ENCODE measurements at places on chromosomes 5 and 9.

DNA sequence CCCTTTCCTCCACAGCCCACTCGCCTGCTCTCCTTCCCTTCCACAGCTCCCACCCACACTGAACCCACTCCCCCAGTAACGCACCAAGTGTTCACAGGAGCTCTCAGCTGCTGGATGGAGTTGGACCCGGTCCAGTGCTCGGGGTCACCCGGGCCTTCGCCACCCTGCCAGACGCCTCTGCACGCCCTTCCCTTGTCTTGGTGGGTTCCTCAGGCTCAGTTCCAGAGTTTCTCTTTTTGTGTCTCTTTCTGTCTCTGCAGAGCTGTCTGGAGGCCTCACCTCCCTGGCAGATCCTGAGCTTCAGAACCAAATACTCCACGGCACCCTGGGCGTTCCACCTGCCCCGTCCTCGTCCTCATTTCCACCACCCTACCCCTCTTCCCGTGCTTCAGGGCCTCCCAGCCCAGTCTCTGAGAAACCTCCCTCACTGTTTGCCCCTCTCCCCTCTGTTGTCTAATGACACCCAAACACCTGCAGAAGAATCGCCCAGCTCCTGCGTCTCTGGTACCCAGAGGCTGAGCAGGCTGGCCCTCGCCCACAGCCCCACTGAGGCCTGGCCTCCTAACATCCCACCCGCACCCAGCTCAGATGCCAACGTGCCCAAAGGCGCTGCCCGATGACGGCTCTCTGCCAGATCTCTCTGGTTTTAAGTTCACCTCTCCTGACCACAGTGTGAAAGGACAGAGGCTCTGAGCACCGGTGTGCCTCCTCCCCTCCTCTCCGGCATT, 74.3 kb downstream of the COL23A1 start:
- DNase-seq: no peak

GRCh38 chr9:19373527-19373926, 6.5 kb downstream of the RPS6 start:
- DNase-seq: no peak

DNA sequence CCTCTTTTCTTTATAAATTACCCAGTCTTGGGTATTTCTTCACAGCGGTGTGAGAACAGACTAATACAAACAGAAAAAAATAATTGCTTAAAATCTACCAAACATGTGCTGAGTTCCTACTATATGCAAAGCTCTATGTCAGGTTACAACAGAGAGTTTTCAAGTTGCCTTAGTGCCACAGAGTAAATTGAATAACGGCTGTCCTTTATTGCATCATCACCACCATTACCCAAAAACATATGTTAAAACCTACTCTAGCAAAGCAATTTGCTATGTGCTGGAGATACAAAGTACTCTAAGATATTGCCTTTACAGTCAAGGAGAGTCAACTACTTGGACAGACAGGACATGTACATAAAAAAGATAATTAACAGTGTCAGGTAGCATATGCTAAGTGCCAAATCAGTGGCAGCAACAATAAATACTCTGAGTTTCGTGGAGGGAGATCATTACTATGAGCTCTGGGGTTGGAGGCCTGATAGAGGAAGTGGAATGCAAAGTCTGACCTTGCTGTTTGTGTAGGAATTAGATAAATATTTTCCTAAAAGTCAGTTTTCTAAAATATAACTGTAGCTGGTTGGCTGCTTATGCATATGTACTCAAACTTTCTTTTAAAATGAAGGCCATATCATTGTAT, 1058.7 kb upstream of the WWC1 start:
- no peak for DNase-seq

DNA sequence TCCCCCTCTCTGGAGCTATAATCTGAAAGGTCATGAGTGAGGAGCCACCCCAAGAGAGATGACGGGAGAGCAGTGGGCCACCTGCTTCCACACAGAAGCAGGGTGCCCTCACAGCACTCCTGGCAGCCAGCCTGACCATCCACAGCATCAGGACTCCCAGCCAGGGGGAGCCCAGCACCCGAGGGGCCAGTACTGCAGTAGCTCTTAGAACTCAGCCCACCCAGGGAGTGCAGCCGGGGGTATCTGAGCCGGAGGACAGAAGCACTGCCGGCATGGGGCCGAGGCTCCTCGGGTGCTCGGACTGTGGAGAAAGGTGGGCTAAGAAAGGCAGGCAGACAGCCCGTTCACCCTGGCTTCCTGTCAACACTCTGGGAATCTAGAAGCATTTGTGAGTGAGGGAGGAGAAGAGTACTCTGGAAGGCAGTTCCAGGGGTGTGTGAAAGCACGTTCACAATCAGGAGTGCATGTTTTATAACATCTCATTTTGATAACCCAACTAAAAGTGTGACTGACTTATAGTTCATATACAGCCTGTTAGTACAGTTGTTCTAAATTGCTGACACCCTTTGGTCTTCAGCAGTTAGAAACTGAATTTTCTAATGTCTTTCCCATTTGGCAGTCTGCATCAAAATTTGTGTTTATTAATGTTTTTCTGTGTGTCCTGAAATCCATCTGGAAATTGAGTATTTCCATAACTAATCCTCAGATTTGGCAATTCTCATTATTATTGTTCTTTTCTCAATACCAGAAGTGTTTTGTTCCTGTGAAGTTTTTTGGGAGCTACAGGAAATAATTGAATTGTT, 25.9 kb upstream of the ASPN start:
- no peak for DNase-seq

GRCh38 chr9:18739641-18740318, 265.8 kb downstream of the ADAMTSL1 start:
- DNase-seq: no peak

DNA sequence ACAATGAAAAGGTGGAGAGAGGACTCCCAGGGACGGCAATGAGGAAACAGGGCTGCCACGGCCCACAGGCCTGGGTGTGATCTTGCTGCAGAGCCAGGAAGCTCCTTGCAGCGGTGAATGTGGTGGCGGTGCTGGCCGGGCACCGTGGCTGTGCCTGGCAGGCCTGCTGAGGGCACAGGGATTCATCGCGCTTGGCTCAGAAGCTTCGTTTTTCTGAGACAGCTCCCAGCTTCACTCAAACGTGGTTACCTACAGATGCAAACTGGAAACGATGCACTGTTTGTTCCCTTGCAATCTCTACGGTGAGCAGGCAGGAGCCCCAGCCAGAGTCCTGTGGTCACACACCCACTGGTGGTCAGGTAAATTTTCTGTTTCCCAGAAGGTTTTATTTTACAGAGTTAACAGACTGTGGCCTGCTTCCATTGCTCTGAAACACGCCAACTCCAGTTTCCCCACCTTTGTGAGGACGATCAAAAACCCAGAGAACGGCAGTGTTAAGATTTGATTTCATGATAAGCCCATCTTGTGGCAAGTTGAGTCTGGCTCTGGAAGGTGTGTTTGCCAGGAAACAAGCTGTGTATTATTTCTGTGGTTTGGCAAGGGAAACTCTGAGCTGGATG, 183.9 kb downstream of the AUH start:
- no peak for DNase-seq

DNA sequence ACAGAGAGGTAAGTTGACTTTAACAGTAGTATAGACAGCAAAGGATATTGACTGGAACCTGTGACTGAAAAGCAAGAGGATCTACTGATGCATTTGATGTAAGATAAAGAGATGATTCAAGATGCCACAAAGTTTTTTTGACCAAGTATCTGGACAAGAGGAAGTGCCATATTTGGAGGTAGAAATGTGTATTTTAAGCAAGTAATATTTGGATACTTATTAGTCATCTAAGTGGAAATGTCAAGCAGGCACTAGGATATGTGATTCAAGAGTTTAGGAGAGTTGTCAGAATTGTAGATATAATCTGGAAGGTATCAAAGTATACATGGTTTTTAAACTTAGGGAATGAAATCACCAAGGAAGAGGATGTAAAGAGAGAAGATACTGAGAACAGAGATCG, 686.1 kb upstream of the CHD1 start:
- no peak for DNase-seq

DNA sequence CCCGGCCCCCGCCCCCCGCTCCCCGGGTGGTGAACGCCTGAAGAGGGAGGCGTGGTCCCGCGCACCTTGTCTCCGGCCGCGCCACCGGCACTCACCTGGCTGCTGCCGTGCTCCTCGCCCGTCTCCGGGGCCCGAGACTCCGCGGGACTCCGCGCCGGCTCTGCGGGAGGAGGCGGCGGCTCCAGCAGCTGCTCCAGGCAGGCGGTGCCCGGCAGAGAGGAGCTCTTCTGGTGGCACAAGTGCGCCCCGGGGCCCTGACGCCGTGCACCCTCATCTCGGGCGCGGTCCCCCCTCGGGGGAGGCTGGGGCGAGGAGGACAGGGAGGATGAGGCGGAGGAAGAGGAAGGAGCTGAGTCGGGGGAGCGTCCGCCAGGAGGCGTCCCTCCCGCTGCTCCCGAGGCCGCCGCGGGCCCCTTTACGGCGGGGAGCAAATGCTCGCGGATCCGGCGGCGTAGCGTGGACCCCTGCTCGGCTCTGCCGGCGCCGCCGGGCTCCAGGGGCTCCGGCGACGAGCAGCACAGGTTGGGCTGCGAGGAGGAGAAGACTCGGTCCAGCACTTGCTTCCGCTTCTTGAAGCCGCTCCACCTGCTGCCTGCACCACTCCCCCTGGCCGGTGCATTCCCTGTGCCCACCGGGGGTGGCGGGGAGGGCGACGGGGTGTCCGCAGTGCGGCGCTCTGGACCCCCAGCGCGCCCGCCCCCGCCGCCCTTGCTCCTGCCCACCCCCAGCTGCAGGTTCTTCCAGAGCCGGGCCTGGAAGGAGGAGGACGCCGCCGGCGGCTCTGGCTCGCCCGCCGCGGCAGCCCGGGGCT, 928 bp downstream of the MCTP1 start:
- no peak for DNase-seq

DNA sequence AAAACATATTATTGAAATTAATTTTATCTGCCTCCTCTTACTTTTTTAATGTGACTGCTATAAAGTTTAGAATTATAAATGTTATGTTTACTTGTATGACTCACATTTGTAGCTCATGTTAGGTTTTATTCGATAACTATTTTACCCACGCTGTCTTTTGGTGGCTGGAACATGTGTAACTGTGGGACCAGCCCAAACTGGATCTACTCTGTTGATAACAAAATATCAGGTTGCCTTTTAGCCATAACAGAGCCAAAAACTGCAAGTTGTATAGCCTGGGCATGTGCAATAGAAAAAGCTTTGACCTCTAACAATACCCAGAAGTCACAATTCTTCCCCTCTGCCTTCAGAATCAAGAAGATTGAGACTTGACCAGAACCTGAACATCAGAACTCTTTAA, 356.5 kb downstream of the PRELID2 start:
- no peak for DNase-seq

- DNase-seq: no peak
Measured at GRCh38 chr9:70340572-70340971, 73.9 kb downstream of the KLF9 start.

- no peak for DNase-seq
Measured at GRCh38 chr9:36504156-36504555, 68.5 kb upstream of the MELK start.

- DNase-seq: no peak
Measured at GRCh38 chr9:110170357-110171257, 37.4 kb downstream of the C9orf152 start.

GRCh38 chr9:72950875-72951442, 1.9 kb downstream of the ALDH1A1 start:
- DNase-seq: no peak

DNA sequence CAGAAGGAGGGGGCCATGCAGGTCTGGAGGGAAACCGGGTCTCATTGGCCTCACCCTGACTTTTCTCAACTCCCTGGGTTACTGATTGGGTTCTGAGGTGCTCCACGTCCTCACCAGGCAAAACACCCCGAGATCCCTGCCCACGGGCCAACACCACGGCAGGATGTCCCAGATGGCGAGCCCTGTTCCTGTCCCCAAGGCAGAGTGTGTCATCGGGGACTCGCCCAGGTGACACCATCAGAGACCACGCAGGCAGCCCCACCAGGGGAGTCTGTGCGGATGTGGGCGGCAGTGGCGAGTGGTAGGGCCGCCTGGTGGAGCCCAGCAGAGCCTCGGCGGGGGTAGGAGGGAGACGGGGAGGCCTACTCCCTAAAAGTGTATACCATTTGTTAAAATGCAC, 59.0 kb upstream of the UBAC1 start:
- DNase-seq: no peak

- DNase-seq: no peak
Measured at GRCh38 chr5:32195265-32195664, 21.1 kb upstream of the GOLPH3 start.

DNA sequence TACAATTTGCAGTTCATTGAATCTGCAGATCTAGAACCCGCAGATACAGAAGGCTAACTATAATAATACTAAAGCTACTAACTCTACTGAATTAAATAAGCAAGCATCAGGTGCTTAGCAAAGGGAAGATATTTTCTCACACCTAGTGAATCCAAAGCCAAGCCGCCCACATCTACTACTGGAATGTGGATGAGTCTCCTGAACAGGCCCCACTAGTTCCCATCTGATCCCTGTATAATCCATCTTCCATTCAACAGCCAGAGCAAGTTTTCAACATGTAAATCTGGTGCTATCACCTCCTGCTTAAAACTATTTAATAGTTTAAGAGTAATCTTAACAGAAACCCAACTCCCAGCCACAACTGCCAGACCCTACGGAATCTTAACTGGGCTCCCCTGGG, 18.9 kb downstream of the ARL15 start:
- no peak for DNase-seq

GRCh38 chr9:137270929-137271695, 6.4 kb upstream of the TOR4A start:
- DNase-seq: no peak

DNA sequence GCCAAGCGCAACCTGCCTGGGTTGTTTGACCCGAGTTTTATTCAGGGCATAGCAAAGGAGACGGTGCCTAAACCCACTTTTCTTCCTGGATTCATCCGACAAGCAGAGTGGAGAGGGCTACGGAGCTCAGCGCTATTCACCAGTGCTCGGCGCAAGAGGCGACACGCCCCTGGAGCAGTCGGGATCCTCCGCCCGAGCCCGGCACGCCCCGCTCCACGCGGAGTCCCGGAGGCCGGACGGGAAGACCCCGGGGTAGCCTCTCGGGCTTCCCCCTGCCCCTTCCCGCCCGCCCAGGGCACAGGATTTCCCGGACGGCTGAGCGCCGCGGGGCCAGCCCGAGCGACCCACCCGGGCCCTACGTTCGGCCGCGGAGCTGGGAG, 427 bp downstream of the SERINC5 start:
- no peak for DNase-seq

GRCh38 chr5:138514021-138514420, 29.0 kb downstream of the ETF1 start:
- DNase-seq: no peak

DNA sequence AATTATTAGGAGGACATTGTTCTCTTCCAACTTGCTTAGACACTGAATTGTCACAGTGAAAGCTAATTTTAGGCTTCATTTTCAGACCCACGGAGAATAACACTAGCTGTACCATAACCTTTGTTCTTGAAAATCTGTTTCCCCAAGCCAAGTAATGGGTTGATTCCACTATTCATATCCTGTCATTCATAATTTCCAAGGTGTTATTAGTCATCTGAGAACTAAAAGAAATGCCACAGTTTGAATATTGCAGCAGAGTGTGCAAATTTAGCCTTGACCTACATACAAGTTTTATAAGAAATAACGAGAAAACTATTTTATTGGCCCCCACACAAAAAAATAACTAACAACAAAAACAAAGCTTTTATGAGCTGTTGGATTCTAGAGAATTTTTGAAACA, 148.5 kb upstream of the TYRP1 start:
- no peak for DNase-seq

All from esophagus squamous epithelium (tissue), 5 donors.